ENCODE measurements at places on chromosomes 3 and 15.

DNA sequence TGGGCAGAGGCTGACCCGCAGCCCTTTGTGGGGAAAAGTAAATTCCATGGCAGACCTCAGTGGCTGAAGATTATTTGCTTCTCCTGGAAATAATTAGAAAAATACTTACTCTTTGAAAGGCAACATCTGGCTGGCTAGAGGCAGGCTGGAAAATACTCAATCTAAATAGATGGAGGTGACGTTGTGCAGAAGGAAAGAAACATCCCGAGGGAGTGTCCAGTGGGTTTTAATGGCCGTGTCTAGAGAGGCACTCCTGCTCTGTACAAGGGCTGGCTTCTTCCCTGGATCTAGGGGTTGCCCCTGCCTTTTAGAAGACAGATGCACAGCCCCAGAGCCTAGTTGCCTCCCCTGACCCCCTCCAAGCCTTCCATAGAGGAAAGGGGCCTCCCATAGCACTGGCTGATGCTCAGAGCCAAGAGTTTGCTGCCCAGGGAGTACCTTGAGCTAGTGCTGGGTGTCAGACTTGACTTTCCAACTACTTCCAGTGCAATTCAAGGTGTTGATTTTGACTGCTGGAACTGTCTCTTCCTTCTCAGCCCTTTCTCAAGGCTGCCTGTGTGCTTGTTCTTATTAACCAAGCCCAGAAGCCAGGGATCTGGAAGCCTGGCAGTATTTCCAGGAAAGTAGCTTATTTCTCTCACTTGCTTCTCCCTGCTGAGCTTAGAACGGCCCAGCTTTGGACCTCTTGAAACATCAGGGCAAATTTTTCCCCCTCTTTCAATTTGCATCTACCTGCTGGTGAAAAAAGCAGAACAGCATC, 27.4 kb downstream of the CGNL1 start:
- DNase-seq: no peak

GRCh38 chr15:64014995-64015394, 31.3 kb downstream of the DAPK2 start:
- no peak for DNase-seq

DNA sequence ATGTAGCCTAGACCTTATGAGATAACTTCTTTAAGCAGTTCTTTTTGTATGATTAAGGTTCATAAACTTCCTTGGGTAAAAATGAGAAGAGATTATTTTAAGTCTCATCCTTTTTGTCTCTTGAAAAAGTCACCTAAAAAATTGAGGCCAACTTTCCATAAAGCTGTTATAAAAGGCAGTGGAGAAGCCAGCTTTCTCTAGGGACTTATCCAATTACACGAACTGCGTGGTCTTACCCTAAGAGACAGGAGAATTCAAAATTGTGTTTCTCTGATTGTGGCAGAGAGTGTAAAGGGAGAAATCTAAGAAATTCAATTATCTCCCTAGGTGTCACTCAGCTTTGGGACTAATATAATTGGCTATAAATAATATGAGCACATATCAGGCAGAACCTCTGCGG, 262.0 kb downstream of the SHOX2 start:
- DNase-seq: no peak

DNA sequence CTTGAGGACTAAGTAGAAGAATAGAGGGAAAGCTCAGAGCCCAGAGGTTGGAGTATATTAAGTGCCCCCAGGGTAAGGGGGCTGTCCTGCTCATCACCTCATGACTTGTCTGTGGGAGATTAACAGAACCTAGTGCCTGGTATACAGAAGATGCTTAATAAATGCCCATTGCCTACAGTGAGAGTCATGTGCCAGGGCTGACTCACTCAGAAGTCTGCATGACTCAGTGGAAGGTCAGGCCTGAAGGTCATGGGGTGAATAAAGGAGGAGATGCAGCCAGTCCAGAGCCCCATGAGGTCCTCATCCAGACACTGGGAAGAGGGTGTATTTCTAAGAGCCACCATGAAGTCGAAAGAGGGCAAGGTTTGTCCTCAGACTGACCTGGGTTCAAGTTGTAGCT, 62.5 kb upstream of the TLE3 start:
- DNase-seq: no peak

- DNase-seq: no peak
Observed at GRCh38 chr3:175274056-175274455, 414.9 kb downstream of the NAALADL2 start.

DNA sequence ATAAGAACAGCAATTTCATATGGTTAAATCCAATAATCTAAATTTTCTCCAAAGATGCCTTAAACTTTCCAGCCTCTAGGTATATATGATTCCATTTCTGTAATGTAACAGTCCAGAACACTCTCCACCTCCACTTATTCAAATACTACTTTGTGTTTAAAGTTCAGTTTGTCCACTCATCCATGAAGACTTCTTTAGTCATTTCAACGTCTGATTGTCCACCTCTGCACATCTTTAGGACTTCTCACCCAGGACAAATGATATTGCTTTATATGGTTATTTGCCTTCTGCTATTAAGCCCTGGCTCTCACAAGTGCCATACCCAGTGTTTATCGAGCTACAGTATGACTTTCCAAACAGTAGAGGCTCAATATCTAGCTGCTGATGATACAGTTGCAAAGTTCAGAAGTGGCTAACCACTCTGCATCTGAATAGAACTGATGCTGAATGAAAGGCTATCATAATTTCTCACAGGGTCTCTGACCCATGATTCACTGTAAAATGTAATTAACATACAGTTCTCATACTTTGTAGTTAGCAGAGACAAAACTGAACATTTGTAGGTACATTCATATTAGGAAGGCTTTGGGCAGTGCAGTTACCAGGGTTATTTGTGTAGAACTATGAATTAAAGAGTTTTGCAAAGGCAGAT, 93.7 kb upstream of the MBNL1 start:
- DNase-seq: no peak

GRCh38 chr3:175413926-175414325, 554.8 kb downstream of the NAALADL2 start:
- DNase-seq: no peak

- DNase-seq: no peak
Observed at GRCh38 chr3:56823984-56824703, 22.4 kb upstream of the ARHGEF3 start.

GRCh38 chr15:38746211-38746610, 181.6 kb upstream of the RASGRP1 start:
- DNase-seq: no peak

DNA sequence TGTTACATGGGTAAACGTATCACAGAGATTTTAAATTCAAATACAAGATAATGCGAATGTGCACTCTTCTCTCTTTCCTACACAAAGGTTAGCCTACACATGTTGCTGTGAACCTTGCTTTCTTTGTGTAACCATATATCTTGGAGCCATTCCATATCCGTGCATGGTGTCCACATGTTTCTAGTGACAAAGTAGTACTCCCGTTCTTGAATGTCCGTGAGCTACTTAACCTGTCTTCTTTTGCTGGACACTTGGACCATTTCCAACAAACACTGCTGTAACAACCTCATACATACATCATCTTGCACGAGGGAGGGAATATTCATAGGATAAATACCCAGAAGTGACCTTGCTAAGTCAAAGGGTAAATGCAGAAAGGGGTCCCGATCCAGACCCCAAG, 75.0 kb downstream of the STRIT1 start:
- DNase-seq: no peak

GRCh38 chr15:67945951-67946700, 106.3 kb upstream of the RNU6-1 start:
- no peak for DNase-seq

GRCh38 chr3:38457111-38458003, 3.7 kb downstream of the ACVR2B start:
- no peak for DNase-seq

GRCh38 chr3:129738172-129738571, 131.7 kb upstream of the PLXND1 start:
- no peak for DNase-seq

- DNase-seq: no peak
Observed at GRCh38 chr3:37093481-37093880, 80.9 kb downstream of the LRRFIP2 start.

GRCh38 chr3:40642812-40643211, 118.1 kb downstream of the ZNF621 start:
- no peak for DNase-seq

DNA sequence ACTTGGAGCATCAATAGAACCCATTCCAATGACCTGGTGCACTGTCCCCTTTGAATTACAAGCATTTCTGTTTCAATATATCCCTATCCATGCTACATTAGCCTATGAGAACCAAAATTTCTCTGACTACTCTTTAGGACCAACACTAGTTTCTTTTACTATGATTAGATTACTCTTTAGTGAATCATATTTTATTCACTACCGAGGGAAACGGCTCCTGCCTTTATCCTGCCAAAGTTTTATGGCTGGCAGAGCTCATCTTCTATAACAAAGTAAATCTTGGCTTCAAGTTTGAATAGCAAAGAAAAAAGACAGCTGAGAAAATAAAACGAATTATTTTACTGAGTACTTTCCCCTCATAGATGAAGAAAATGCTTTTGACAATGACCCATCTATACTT, 120.9 kb downstream of the SLC9A9 start:
- no peak for DNase-seq

DNA sequence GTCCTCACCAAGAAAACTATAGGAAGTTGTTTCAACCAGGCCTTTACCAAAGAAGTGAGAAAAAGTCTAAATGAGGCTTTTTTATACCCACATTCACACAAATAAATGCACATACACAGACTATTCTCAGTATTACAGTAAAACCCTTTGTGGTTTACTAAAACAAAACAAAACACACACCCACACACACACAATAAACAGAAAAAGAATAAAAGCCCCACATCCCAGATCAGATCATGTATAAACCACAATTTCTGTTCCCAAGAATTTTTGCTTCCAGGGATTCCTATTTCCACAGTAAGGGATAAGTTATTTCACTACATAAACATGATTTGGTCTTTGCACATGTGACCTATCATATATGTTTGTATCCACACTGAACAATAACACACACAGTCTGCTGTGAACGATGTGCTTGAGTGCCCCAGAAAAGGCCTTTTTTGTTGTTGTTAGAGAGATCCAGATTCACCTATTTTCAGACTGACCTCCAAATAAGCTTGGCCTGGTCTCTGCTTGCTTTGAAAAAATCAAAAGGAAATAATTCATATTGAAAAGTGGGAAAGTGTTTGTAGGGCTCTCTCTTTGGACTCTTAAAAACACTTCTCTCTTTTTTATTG, 283.4 kb upstream of the ATP11B start:
- DNase-seq: no peak

GRCh38 chr3:154758109-154758868, 321.8 kb upstream of the MME start:
- DNase-seq: no peak

DNA sequence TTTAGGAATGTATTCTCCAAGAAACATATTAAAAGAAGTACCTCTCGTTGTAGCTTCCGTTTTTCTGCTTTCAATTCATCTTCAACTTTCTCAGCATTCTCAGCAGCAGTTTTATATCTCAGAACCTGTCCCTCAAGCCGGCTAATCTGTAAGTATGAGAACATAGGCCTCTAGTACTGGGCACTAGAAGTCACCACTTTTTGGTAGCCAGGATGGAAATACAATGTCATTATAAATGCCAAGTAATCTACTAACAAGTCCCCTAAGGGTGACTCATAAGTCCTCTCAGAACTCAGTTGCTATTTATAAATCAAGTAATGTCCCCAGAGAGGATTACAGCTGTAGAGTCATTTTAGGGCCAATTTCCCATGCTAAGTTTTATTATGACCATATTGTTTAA, 61.1 kb downstream of the MLH1 start:
- no peak for DNase-seq

- no peak for DNase-seq
Observed at GRCh38 chr3:106288781-106289180, 420.0 kb upstream of the CBLB start.

- no peak for DNase-seq
Observed at GRCh38 chr15:74830868-74831267, 4.4 kb downstream of the CPLX3 start.

DNA sequence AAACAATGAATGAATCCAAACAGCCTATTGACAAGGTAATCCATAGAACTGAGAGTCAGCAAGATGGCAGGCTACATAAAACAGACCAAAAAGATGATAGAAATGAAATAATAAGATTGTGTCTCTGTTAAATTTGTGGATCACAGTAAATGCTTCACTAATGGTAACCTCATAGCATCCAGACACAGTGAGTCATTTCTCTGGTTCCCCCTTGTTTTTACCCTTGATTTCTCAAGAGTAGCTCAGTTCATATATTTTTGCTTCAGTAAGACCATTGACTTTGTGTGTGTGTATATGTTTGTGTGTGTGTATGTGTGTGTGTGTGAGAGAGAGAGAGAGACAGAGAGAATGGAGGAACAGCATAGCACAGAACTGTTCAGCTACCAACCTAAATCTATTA, 546.9 kb downstream of the RBMS3 start:
- DNase-seq: no peak

GRCh38 chr3:20185331-20185678, 701 bp downstream of the SGO1 start:
- DNase-seq: no peak

- no peak for DNase-seq
Observed at GRCh38 chr3:115761927-115762305, 138.6 kb downstream of the GAP43 start.

GRCh38 chr3:12758025-12758781, 856 bp downstream of the TMEM40 start:
- no peak for DNase-seq

GRCh38 chr3:140493271-140493670, 184.6 kb upstream of the TRIM42 start:
- no peak for DNase-seq

DNA sequence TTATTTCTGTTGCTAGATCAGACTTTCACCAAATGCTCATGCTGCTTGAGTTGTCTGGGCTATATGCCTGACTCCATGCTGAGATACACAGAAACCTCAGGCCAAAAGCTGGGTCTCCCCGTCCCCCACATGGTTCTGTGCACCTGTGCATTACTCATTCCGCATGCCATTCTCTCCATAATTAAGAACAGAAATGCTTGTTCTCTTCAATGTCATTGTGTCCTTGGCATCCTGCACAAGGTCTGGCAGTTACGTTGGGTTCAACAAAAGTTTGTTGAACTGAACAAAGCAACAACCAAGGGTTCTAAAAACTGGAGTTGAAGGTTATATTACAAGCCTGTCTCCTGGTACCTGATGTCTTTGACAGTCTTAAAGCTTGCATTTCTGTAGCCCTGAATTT, 177.5 kb downstream of the FNDC3B start:
- no peak for DNase-seq

GRCh38 chr3:155491696-155492095, 198.2 kb upstream of the STRIT1 start:
- no peak for DNase-seq

- DNase-seq: no peak
Observed at GRCh38 chr3:31671976-31672375, 139.3 kb downstream of the STT3B start.

DNA sequence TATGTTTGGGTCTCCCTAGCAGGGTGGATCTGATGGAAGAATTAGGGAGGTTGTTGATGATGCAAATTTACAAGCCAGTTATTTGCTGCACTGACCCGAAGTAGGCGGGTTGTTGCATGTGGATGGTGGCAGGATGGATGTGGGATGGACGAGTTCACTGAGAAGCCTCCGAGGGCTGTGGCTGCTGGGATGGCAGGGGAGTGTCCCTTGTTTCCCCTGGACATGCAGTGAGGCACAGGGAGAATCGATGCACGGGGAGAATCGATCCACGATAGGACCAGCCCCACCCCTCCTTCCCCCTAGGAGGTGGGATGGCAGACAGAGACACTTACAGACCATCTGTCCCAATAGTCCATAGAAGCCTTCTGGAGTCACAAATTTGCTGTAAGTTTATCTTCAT, 31.0 kb upstream of the KLF13 start:
- no peak for DNase-seq

All from stimulated activated CD4-positive, alpha-beta T cell treated with anti-CD3 and anti-CD28 coated beads, Interleukin-1b, Interleukin-23, amount 100 ng/mL, for 4 hours (primary cell).